ENCODE measurements at places on chromosomes 1 and 21. TPM values are rescaled to one million over a fixed set of nuclear protein-coding genes. Genes with fewer than 3 reads are reported as not detected.

Gene ACOT11
- total RNA-seq = 3.6 TPM

Gene ROR1
- 12.7 TPM for total RNA-seq

Gene TMCC2
- total RNA-seq = 1.9 TPM

Gene CATSPER4
- not detected for total RNA-seq

Gene CD5L
- total RNA-seq = not detected

Measured in epithelial cell of umbilical artery (primary cell).